Cerebellar cortex (tissue), 1 donor: ENCODE measurements at places on chromosomes 7 and 10.

- DNase-seq: no peak
Measured at GRCh38 chr7:128763541-128763940, 12.1 kb downstream of the OPN1SW start.

DNA sequence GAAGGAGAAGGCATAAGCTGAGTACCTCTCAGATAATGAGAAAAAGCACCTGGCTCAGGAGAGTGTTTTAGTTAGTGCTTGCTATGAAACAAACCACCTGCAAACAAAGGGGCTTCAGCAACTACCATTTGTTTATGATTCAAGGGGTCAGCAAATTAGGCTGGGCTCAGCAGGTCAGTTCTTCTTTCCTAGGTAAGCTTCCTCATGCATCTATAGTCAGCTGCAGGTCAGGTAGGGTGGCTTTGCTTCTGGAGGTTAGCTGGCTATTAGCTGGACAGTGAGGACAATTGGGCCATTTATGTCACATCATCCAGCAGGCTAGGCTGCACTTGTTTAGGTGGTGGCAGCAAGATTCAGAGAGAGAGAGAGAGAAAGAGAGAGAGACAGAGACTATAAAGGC lies 185.5 kb downstream of the EMX2 start:
- DNase-seq: no peak

DNA sequence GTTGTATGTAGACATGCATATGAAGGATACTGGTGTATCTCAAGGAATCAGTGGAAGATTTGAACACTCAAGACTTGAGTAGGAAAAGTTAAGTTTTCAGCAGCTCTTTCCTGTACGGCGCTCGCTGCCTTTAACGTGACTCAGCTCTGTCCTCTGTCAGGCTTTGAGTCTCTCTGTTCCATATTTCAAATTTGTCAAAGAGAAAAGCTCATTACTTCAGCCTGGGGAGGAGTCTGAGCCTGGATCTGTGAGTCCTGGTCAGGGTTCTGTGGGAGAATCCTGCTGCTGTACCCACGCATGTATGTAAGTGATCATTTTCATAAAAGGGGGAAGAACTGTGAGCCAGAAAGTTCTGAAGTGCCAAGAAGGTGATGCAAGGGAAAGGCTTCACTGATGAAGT lies 13.8 kb upstream of the MPP7 start:
- DNase-seq: no peak

DNA sequence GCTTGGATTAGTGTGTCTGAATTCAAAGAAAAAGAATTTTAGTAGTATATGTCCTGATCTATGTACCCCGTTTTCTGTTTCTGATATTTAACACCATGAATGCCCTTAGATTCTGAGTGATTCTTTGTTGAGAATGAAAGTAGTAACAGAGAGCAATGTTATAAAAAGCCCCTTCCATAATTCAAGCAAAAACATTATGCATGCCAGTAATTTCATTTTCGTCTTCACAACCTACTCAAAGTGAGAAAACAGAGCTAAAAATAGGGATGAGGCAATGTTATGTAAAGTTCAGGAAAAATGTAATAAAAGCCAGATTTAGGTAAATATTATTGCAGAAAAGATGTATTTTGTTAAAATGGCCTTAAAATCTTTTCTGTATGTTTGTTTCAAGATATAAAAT lies 28.1 kb downstream of the PTPRZ1 start:
- no peak for DNase-seq

DNA sequence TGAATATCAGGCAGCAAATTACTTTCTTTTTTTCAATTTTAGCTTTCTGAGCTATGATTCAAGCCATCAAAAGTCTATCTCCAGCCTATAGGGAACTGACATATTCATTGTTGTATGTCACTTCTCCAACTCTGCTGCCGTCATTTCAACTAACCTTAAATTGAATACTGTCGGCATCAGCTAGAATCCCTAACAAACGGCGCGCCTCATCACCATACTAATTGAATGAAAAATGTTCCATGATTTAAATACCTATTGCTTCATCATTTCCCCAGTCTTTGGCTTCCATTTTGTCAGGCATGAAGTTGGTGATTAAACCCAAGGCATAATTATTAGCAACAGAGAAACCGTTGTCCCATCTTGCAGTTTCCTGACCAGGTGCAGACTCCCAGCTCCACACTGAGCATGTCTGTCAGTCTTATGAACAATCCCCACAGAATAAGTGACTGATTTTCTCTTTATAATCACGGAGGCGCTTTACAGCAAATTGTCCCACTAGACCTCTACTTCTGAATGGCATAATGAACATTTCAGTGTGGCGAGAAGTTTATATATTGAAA lies 83.5 kb upstream of the NPY start:
- no peak for DNase-seq

- DNase-seq: no peak
Measured at GRCh38 chr10:90999512-91000172, 78.8 kb upstream of the ANKRD1 start.

GRCh38 chr7:79868010-79868409 lies 266.6 kb upstream of the GNAI1 start:
- no peak for DNase-seq

- DNase-seq: no peak
Measured at GRCh38 chr10:133143546-133143945, 16.5 kb upstream of the KNDC1 start.

- no peak for DNase-seq
Measured at GRCh38 chr10:117439243-117439912, 64.1 kb upstream of the PDZD8 start.

DNA sequence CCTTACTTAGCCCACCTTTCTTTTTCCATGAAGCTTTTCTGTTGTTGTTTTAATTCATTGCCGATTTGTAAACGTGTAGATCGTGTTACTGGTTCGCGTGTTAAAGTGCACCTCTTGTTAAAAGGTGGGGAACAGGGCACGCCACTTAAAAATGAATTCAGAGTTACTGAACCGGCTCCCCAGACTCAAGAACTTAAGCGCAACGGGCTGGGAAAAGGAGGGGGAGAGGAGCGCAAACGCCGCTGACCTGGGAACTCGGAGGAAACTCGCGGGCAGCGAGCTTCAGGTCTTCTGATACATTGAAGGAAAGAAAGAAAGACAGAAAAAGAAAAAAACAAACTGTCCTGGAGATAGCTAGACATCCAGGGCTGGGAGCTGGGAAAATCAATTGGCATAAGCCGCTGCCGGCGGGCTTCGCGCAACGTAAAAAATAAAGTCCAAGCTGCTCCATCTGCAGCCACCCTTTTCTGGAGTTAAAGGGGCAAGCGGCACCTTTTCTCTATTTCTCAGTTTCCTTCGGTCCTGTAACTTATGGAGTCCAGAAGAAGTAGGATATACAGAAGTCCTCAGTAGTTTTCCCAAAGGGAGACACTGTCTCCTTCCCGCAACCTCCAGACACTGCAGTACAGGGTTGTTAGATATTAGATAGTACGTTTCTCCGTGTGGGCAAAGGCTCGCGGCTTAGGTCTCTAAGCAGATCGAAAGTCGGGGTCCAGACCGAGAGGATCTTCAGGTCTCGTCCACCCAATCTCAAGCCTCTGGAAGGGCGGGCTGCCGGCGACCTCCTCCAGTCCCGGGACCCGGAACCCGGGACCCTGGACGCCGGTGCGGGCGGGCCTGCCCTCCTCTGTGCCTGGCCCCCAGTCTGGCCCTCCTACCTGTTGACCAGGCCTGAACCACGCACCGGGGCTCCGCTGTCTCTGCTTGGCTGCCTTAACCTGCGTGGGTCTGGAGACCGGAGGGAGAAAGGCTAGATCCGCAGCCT lies 1.8 kb upstream of the DLX6 start:
- DNase-seq: no peak

DNA sequence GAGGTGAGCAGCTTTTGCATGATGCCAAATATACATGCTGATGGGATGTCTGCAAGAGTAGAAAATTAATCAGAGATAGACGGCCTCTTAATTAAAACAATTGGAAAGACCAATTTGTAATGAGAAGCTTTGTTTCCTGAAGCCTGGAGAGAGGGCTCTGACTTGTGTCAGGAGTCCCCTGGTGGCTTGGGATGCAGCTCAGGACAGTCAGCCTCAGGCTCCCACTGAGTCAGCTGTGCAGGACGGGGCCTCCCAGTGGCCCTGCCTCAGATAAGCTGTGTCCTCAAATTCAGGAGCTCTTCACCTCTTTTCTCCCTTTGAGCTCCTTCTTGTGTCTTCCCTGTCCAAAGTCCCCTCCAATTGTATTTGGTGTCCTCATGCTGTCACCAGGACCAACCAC lies 438.9 kb upstream of the PODXL start:
- no peak for DNase-seq

- DNase-seq: no peak
Measured at GRCh38 chr7:98761225-98761624, 108.6 kb downstream of the TMEM130 start.

DNA sequence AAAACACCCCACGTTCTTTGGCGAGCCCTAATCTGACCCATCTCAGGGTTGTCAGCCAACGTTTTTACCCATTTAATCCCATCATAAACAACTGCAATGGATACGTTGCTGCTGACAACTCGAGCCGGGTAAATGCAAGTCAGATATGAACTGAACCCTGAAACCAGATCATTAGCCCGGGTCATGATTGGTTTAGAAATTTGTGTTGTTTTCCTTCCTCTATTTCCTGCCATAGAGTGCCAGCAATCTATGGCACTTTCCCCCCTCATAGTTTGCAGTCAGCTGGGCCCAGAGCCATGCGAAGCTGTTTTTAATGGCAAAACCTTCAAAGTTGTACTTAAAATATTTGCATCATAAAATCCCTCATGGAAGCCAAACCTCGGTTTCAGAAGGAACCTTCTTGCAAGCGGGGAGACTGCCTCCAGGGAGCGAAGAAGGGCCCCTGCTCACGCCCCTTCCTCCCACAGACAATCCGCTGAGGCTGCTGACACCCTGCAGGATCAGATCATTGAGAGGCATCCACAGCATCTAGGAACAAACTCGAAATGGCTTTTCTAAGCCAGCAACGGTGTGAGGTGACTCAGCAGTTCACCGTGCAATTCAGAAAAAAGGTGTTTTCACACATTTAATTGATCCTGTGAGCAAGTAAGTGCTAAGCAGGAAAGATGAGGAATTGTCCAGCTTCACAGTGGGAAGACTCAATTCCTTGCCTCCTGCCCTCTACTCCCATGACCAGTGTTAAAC lies 710.1 kb downstream of the PARD3 start:
- DNase-seq: no peak

DNA sequence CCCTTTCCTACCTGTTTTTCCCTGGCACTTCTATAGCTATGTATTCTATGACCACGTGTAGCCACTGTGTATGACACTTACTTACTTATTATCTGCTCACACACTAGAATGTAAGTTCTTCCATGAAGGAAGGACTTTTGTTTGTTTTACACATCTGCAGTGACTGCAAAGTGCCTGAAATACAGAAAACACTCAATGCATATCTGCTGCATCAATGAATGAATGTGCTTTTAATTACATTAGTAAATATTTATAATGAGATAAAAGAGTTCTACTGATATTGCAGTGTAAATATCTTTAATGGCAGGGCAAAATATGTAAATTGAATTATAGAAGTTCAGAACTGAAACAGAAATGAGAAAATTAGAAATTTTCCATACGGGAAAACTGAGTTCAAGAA lies 43.5 kb upstream of the CDC14C start:
- DNase-seq: no peak

- no peak for DNase-seq
Measured at GRCh38 chr10:50211670-50212069, 39.6 kb downstream of the ASAH2 start.

GRCh38 chr7:81053623-81054022 lies 134.8 kb upstream of the SEMA3C start:
- DNase-seq: no peak

DNA sequence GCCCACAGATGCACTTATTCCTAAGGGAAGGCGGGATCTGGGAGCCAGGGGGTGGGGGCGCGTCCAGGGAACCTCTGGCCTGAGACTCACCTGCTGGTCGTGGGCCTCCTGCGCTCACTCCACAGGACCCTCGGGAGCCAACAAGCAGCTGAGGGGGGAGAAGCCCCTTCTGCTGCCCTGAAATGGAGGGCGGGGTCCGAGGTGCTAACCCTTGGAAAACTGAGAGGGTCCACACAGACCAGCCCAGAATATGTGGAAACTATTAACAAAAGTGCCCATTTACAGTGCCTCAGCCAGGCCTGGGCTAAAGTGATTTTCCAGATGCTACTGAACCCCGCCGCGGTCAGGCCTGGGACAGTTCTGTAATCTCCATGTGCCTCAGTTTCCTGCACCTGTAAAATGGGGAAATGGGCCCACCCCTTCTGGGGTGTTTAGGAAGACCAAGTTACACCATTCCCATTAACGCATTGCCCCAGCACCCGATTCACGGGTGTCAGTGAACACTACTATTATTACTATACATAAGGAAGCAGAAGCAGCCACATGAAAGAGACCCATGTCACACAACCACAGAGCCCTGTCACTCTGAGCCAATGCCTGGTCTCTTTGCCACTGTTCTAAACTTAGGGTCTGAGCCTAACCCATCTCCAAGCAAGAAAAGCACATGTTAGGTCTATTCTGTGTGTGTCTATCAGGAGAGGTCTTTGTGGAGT lies 630 bp upstream of the VSTM4 start:
- DNase-seq: no peak

DNA sequence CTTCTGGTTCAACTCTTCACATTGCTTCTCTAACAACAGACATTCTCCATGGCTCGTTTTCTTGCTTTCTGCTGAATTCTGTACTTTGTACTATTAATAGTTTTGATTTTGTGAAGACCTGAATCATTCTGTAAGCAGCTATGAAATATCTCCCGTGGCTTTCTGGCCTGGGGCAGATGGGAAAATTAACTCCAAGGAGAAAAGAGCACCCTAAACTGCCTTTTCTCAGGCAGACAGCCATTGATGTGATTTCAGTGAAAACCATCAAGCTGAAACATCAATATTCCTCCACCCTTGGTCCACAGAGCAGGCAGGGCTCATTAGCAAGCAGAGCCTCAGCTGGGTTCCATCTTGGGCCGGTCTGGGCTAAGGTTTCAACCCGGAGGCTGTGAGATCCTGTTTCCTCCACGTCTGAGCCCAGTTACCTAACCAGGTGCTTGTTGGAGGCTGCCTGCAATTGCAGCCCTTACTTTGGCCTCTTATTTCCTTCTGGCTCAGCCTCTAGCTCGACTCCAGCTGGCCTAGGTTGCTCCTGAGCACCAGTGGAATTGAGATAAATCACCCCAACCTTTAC lies 21.1 kb upstream of the EZH2 start:
- no peak for DNase-seq

DNA sequence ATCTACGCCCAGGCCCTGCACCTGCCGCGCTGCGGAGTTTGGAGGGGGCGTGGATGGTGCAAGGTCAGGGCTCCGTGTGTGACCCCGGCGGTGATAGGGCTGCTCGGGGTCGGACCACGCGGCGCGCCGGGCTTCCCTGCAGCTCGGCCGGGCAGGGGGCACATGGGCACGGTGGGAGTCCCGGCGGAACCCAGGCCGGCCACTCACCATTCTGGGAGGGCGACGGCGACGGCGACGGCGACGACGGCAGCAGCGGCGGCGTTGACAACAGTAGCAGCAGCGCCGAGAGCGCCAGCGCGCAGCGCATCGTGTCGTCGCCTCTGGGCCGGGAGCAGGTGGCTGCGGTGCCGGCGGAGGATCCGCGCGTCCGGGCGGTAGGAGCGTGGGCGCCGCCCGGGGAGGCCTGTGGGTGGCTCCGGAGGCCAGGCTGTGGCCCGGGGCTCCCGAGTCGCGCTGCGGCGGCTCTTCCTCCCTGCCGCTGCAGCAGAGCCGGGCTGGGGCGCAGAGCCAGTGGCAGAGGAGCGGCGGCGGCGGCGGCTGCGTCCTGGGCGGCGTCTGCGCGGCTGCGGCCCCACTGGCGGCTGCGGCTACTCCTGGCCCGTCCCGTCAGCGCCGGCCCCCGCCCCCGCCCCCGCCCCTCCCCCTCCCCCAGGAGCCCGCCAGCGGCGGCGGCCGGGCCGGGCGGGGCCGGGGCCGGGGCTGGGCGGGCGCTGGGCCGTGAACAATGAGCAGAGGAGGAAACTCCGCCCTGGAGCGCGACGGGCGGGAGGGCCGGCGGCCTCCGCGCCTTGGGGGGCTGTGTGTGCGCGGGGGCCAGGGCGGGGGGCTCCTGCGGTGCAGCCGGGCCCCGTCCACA lies at the start of gene PODXL:
PODXL (minus strand) TSS at position 576 of the 856 bp plus-strand sequence; CDS start at position 307, 269 bp downstream.
- no peak for DNase-seq
